Activated gamma-delta T cell treated with anti-CD3 and anti-CD28 coated beads, Interleukin-2, amount 50 U/mL, for 16 hours (primary cell): ENCODE measurements at places on chromosomes 4 and X.

GRCh38 chr4:25085671-25086070 is 54.9 kb upstream of the LGI2 start:
- DNase-seq: no peak

GRCh38 chr4:87559090-87559837 is 30.1 kb upstream of the SPARCL1 start:
- no peak for DNase-seq

DNA sequence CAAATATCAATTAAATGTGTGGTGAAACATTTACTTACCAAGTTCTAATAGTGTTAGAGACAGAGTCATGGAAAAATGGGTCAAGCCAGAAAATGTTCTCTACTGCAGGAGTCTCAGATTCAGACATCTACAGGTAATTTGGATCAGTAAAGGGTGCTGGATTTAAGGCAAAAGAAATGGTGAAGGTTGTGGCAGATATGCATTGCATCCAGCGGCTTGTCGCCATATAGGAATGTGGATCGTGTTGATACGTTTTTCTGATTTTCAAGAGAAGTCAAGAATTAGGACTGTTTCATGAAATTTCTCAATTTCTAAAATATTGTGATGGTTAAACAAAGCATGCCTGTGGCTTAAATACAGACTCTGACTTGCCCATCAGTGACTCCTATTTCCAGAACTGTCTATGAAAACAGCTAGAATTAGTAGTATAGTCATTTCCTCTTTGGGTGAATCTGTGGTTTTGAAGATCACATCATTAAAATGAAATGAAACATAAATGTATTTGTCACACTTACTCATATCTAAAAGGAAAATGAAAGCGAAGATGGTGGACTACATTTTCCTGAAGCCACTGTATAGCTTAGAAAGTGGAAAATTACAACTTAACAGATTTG is 110.1 kb upstream of the VEGFC start:
- DNase-seq: no peak

DNA sequence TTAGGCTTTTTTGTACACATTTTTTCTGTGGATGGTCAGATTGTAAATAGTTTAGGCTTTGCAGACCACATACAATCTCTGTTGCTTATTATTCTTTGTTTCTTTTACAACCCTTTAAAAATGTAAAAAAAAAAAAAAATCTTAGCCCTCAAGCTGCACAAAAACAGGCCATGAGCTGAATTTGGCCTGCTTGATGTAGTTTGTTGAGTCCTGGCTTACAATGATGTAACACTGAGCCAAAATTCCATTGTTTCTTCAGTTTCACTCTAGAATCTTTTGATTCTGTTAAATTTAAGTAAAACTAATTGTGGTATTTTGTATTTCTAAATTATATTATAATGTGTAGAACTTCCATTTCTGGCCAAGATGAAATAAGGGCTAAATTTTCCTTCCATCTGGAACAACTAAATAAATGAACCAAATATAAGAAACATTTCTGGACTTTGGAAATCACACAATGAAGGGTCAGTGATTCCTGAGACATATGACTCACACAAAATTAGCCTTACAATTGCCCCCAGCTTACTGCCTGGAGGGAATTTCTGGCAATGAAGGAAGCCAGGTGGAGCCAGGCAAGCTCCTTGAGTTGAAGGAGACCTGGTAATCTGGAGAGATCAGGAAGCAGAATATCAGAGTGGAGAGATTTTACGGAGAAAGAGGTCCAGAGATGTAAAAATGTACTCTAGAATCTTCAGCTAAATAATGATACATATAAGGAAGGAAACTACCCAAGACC is 29.8 kb downstream of the IQCM start:
- no peak for DNase-seq

- no peak for DNase-seq
Observed at GRCh38 chrX:153530411-153531129, 13.1 kb downstream of the ATP2B3 start.

GRCh38 chr4:162645381-162645780 is 481.6 kb upstream of the FSTL5 start:
- no peak for DNase-seq

DNA sequence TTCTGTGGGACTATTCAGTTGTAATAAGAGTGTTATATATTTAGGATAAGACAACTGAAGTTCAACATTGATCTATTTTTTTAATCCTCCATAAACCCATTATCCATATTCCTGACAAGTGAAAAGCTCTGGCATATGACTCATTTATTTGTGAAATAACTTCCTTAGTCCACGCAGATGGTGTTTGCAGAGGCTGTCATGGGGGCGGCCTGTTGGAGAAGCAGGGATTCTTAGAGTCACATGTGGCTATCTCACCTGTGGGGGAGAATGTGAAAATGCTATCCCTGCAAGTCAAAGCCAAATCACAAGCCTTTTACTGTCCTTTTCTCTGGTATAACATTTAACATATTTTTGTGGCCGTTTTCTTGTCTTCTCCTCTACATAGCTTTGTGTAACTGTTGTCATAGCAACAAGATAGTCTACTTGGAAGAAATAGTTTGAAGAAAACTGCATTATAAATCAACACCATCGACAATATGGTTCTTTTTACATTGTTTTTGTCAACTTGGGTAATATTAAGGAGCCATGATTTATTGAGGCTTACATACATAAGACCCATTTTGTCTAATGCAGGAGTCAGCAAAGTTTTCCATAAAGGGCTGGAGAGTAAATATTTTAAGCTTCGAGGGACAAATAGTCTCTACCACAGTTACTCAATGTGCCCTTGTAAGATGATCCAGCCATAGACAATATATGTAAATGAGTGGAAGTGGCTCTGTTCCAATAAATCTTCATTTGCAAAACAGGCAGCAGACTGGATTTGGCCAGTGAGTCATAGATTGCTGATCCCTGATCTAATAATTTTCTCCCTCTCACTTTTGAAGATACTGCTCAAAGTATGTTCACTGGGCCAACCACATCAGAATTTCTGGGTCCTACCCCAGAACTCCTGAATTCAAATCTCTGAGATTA is 395.0 kb downstream of the DTHD1 start:
- no peak for DNase-seq

GRCh38 chrX:49840679-49841078 is 11.6 kb downstream of the PAGE4 start:
- no peak for DNase-seq

GRCh38 chr4:15918484-15919129 is 19.9 kb downstream of the FGFBP1 start:
- DNase-seq: no peak

DNA sequence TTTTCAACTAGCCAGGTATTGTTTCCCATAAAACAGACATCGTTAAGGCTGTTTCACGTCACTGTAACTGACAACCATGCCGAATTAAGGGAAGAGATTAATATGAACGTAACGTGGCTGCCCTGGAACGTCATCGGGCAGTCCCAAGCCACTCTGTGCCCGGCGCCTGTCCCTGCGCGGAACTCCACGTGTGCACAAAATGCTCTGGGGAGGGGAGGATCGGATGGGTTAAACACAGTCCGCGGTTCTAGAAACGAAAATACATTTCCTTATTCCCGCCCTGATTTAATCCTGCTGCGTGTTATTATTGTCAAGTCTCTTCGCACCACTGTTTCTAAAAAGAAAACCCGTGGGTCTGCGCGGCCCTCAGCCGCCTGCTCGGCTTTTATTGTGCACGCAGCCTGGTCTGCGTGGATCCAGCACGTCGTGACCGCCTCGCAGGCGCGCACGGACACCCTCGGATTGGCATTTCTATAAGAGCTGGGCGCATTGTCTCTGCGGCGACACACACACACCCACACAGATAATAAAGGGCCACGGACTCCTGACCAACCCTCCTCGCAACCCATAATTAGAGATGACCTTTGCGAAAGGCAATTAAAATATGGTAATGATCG is 69.6 kb upstream of the BCOR start:
- DNase-seq: no peak

GRCh38 chrX:100615005-100615404 is 21.6 kb downstream of the TSPAN6 start:
- no peak for DNase-seq

DNA sequence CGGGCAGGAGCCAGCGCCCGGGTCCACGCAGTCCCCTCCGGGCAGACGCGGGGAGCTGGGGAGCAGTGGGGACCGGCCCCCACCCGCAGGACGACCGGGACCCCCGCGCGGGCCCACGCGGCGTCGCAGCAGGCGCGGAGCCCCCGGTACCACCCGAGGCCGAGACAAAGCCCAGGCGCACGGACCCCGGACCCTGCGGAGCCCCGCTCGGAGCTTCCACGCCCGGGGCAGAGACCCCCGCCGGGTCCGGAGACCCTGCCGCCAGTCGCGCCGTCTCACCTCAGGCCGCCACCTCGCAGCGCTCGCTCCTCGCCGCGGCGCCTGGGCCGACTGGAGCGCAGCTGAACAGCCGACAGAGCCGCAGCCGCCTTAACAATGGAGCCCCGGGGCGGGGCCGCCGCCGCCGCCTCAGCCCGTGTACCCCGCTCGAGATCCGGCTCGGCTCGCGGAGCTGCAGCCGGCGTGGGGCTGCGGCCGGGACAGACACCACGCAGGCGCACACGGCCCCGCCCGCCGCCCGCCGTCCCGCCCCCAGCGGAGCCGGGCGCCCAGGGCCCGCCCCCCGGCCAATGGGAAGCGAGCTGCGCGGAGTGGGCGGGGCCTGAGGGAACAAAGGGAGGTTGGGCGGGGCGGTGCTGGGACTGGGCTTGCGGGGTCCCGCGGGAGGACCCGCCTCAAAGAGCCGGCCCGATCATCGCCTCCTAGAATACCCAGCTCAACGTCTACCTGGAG is at the start of gene AFAP1:
Gene AFAP1, minus strand, starts transcription at position 485 of the 732 bp plus-strand sequence. CDS start 67,783 bp downstream, outside the sequence.
- peak; percentile 78 for DNase-seq

DNA sequence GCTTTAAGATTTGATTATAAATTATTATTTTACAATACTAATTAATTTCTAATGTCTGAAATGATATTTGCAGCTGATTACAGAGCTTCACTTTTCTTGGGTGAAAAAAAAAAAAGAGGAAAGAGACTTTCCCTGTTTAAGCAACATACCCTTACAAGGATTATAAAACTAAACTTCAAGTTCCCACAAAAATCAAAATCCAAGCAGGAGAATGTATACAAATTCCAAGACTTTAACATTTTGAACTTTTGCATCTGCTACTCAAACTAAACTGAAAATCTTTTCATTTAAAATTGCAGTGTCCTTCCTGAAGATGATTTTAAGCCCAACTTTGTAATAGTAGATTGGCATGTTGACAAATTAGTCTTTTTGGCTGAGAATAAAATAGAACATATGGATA is 742.4 kb upstream of the INTU start:
- no peak for DNase-seq

- DNase-seq: no peak
Observed at GRCh38 chrX:142089193-142089592, 115.9 kb downstream of the MAGEC2 start.

GRCh38 chrX:149570668-149571067 is 16.6 kb downstream of the MAGEA9B start:
- DNase-seq: no peak

GRCh38 chr4:145709843-145710242 is 29.9 kb downstream of the C4orf51 start:
- DNase-seq: no peak

DNA sequence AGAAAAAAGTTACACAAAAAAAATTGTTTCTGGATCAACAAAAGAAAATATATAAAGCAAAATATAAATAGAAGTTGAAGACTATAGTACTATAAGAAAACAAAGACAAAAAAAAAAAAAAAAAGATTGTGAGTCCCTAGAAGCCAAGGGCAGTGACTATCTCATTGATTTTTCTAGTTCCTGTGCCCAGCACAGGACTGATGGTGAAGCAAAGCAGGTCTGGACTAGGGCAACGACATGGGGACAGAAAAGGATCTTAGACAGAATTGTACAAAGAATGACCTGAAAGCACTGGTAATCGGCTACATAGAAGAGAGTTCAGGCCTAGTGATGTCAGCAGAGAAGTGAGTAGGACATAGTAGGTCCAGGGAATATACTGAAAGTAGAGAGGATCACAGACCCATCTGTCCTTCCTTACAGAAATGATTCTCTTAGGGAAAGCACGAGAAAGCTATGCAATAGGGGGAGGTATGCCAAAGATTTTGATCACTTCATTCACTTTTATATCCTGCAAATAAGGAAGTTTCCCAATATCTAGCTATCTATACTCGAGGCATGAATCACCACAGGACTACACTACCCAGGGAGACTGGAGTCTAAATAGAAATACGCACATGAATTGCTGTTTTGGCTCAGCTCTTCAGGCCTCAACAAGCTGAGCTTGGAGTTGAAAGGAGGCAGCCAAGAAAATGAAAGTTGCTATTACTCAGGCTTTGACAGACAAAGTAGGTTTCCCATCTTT is 230.9 kb upstream of the GPC4 start:
- DNase-seq: no peak

DNA sequence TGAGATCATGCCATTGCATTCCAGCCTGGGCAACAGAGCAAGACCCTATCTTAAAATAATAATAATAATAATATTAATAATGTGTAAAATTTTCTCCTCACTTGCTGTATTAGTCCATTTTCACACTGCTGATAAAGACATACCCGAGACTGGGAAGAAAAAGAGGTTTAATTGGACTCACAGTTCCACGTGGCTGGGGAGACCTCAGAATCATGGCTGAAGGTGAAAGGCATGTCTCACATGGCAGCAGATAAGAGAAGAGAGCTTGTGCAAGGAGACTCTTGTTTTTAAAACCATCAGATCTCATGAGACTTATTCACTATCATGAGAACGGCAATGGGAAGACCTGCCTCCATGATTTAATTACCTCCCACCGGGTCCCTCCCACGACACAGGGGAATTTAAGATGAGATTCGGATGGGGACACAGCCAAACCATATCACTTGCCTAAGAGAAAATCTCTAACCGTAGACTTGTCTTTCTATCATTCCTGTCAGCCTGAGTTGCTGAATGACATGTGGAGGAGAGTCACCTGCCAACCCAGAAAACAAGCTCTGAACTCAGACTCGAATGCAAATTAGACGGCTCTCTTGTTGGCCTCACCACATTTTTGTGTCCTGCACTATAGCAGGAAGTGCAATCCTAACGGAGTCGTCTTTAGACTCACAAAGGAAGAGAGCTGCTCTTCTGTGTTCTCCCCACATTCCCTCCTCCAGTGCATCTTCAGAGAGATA is 51.9 kb upstream of the DCTD start:
- no peak for DNase-seq

DNA sequence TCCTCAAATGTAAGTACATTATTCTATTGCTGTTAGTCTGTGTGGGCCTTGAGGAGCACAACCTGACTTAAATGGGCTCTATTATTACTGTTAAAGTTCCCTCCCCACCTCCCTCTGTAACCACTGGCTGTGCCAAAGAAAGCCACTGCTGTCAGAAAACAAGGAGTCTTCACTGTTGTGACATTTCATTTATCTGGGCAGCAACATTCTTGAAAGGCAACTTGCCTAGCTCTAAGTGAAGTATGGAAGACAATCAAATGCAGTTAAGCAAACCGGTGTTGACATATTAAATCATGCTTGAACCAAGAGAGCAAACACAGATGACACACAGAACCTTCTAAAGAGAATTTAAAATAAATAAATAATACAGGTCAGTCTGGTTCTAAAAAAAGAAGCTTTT is 81.0 kb downstream of the EPHA5 start:
- DNase-seq: no peak

GRCh38 chrX:133645256-133645655 is 230.0 kb upstream of the GPC4 start:
- no peak for DNase-seq

- no peak for DNase-seq
Observed at GRCh38 chr4:13349096-13349495, 135.0 kb downstream of the RAB28 start.
